ENCODE measurements at places on chromosomes 4 and X.

GRCh38 chr4:6107114-6107791, 89.0 kb upstream of the C4orf50 start:
- no peak for DNase-seq

DNA sequence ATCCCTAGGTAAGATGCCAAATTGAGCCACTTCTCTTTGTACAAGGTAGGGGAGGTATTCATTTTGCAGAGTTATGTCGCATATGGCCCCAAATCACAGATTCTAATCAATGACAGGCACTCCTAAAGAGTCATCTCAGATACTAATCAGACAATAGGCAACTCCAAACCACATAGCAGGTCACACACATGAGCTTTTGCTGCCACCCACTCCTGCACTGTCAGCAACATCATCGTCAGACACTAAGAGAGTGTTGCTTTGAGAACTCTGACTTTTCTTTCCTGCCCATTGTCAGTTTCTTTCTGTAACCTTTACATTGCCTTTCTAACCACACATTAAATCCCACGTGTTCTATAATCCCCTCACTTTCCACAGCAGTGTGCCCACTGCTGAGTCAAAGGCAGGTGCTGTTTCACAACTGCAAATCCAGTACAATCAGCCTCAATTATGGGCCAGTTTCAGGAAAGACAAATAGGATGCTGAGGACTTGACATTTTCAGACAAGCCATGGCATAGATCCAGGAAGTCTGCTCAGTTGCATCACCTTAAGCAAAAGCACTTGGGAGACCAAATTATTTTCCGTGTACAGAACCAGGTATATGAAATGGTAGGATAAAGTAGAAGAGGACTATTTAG, 23.5 kb downstream of the TMEM31 start:
- no peak for DNase-seq

DNA sequence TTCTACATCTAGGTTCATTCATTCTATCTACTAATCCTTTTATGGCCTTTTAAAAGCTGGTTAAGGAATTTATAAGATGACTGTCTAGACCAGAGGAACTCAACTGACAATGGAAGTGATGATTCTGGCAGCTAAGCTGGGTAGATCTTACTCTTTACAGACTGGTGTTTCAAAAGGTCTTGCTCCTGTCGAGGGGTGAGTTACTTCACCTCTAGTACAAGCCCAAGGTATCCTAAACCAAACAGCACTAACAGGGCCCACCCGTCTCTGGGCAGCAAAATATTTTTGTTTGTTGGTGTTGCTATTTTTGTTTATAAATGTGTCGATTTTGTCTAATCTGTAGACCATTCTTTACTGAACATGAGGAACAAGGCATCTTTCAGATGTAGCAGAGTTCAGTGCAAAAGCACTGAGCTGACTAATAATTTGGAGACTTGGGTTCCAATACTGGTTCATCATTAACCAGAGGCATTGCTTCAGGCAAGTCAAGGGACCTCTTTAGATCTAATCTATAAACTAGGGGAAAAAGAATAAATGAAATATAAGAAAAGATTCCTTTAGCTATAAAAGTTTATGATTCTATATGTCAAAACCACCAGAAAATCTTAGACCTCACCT, 90.3 kb upstream of the FRG1 start:
- no peak for DNase-seq

GRCh38 chrX:107701493-107702121, 73.3 kb downstream of the PRPS1 start:
- no peak for DNase-seq

DNA sequence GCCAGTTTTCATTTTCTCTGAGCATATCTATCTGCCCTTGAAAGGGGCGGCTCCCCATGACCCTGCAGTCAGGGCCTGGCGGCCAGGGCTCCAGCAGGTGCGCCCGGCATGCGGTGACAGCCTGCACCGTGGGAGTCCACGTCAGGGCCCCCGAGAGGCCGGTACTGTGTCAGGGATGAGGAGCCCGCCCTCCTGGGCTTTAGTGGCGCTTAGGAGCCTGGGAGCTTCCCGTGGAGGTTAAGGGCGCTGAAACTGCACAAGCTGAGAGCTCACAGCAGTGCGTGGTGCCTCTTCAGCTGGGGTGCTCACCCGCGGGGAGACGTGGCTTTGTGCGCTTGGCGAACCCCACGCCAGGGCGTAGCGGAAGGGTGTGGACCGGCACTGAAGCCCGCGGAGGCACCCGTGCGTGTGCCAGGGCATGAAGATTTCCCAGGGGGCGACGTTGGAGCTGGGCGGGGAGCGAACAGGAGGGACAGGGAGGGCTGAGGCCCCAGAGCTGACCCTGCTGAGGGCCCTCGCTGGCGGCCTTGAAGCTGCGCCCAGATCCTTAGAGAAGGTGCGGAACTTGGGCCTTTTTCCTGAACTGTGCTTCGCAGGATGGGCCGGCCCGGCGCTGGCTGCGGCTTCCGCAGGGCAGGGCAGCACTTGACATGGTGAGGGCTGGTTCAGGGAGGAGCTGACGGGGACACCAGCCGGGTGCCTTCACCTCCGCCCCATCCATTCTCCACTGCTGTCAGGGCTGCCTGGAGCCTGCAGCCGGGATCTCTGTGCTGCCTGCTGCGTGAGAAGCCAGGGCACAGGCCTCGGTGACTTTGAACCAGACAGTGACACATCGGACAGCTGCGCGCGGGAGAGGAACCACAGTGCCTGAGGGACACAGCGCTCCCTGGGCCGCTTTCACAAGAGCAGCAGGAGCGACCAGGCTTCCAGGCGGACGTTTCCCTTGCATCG, 32.9 kb downstream of the HTT-AS start:
- no peak for DNase-seq

- DNase-seq: no peak
Observed at GRCh38 chr4:128565565-128566186, 243.8 kb upstream of the JADE1 start.

DNA sequence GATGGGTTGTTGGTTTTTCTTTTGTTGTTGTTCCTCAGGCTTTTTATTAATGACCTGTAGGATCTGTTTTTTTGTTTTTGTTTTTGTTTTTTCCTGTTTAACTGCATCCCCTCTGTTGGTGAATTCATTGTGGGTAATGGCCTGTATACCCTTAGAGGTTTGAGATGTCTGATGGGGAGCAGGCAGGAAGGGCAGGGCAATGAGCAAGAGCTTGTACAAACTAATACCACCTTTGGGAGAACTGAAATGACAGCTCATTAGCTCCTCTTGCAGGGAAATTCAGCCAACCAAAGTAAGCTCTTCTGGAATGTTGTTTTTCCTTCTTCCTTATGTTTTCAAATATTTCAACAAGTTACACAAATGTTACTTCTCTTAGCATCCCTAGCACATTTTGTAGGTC, 23.4 kb downstream of the SH2D1A start:
- no peak for DNase-seq

- no peak for DNase-seq
Observed at GRCh38 chr4:48266781-48267180, 2.9 kb downstream of the TEC start.

DNA sequence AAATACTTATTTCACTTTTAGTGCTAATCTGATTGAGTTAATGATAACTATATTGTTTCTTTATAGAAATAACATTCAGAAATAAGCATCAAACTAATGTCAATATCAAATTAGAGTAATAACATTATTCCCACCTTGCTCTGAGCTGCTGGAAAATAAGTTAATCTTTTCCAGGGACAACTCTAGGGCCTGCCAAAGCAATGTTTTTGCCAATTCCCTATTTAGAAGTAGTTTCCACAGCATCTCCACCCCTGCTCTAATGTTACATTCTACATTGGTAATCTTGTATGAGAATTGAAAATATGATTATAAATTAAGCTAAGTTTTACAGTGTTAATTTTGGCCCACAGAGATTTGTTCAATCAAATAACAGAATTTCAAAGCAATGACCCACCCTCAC, 68.3 kb downstream of the REELD1 start:
- no peak for DNase-seq

DNA sequence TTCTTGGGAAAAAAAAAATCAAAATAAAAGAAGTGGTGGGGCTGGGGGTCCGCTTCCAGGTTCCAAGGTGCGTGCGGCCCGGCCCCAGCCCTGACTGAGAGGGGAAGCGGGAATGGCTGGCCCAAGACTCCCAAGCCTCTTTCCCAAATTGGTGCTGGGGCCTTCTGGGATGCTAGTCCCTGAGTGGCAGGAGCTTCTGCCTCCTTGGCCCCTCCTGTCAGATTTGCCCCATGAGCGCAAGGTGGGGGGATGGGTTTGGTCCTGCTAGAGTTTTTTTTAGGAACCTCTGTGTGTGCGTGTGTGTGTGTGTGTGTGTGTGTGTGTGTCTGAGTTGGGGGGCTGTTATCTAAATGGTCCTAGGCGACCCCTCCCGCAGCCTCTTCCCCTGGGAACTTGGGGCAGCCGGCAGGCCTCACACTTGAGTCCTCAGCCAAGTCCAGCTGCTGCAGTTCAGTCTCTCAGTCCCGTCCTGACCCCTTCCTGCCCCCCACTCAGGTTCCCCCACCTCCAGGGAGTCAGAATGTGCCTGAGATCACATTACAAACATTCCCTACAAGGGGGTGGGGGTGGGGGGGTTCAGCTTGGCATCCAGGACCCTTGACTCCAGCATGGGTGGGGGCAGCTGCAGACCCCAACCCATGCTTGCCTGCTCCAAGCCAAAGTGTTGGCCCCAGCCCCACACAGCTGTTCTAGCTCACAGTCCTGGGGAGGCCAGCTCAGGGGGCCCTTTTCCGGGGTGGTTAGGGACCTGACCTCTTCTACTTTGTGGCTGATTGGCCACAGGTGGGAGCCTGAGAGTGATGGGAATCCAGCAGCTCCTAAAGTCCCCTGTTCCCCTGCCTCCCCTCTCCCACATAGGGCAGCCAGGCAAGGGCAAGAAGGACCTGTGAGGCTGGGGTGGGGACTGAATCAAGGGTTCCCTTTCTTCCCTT, 4.0 kb downstream of the EFNB1 start:
- no peak for DNase-seq

DNA sequence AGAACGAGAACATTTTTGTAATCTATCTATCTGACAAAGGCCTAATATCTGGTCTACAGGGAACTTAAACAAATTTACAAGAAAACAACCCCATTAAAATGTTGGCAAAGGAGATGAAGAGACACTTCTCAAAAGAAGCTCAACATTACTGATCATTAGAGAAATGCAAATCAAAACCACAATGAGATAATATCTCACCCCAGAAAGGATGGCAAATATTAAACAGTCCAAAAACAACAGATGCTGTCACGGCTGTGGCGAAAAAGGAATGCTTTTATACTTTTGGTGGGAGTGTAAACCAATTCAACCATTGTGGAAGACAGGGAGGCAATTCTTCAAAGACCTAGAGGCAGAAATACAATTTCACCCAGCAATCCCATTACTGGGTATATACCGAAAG, 2284.8 kb downstream of the ARAP2 start:
- DNase-seq: no peak

DNA sequence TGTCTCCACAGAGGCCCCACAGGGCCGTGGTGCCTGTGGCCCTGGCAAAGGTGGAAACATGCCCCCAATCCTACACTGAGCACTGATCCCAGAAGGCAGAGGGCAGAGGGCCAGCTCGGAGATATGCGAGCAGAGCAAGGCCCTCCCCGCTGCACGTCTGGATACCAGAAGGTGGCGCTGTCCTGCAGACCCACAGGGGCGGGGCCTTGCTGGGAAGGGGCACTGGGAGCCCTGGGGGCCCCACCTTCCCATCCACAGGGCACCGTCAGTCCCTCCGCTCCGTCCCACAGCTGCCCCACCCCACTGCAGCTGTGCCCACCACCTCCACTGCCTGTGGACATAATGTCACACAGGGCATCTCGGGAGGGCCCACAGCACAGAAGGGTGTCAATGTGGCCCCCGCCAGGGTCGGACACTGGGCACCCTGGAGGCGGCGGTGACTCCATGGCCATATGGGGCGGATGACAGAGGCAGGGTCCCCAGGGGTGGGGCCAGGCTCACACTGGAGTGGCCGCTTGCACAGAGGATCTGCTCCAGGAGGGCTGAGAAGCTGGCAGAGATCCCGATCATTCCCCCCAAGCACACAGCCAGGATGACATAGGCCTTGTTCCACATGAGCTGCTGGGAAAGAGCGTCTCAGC, 4.8 kb downstream of the SLC49A3 start:
- no peak for DNase-seq

- no peak for DNase-seq
Observed at GRCh38 chrX:47854474-47854873, 17.8 kb downstream of the ZNF81 start.

DNA sequence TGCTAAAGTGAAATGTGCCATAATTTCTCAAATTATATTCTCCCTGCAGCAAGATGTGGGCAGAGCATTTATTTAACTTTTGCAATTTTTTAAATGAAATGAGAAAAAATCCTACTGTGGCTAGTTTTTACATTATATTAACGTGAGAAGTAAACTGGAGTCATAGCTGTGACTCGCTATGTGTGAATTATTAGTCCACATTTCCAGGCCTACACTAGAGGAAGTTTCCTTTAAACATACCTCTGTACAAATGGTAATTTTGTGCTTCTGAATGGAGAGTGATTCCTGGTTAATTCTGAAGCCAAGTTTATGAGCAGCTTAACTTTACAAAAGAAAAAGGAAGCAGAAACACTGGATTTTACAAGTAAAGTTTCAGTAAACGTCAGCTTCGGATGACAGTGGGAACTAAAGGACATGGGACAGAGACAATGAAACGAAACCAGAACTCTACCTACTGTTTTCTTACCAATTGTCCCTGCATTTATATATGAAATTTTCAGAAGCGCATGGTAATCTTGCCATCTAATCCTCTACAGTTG, 72.4 kb downstream of the FBXO8 start:
- DNase-seq: no peak

GRCh38 chrX:68714856-68715255, 67.4 kb downstream of the STARD8 start:
- DNase-seq: no peak

GRCh38 chr4:100421361-100421978, 96.4 kb downstream of the EMCN start:
- no peak for DNase-seq

DNA sequence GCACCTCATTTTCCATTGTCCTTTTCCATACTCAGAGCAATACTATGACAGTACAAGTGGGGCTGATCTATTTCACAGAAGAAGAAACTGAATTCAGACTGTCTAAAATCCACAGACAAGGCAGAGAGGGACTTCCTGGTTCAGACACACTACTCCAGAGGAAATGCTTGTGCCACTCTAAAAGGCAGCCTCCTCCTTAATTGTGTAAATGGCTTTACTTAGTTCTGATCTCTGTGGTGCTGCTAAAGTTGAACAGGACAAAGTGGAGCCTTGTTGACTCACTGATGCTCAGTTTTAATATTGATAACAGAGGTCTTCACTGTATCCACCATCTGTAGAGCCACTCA, 122.4 kb downstream of the KIT start:
- no peak for DNase-seq

DNA sequence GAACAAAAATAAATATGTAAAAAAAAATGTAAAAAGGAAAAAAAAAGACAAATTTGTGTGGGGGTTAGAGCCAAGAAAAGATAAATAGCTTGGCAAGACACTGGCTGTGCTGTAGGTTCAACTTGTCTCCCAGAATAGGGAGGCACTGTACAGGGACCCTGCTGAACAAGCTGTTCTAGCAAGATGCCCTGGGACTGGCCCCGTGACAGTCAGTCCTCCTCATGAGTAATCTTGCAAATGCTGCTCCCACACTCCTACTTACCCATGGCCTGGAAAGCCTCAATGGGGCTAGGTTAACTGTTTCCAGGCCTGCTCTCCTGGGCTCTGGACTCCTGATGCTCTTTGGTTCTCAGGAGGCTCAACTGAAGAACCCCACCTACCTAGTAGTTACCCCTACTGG, 106.8 kb downstream of the ATG4A start:
- DNase-seq: no peak
